Tibial nerve (tissue), 4 donors: ENCODE measurements at places on chromosomes 7 and 10. TPM values are rescaled to one million over a fixed set of nuclear protein-coding genes. Genes with fewer than 3 reads are reported as not detected.

DNA sequence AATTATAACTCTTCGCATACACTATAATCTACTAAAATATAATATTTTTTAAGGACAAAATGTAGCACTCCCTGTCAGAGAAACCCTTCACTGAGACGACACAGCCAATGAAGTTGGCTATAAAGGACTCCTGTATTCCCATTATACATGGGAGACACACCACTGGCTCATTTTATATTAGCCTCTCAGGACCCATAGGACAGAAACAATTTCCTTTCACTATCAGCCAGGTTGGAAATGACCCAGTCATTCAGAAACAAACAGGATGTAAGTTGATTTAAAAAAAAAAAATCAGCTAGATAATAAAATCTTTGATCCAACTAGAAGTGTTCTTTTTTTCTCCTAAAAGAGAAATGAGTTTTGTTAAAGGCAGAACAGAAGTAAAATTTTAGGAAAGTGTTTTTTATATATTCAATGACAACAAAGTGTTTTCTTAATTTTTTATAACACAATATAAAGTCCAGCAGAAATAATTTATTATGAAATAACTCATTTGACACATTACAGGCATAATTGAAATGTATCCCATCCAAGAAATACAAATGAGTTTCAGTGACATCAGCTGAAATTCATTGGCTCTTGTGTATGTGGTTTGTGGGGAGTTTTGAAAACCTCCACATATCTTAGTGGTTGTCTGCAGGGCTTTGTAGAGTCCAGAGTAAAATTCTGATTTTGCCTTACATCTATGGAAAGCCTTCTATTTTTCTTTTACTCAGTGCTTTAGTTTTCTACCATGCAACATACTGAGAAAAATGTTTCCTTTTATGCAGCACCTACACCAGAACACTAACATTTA lies 64.1 kb downstream of the CTTNBP2 start:
- no peaks in the 10 kb centered on the region for H3K27me3 ChIP-seq
- no peak overlapping the region for H3K27ac ChIP-seq
- H3K36me3 ChIP-seq: no peaks in the 10 kb centered on the region
- no peak overlapping the region for H3K4me3 ChIP-seq
- H3K4me1 ChIP-seq: peaks cover 25% of the 10 kb centered on the region

- H3K27ac ChIP-seq: no peak overlapping the region
- no peak for DNase-seq
- H3K36me3 ChIP-seq: no peaks in the 10 kb centered on the region
- H3K4me3 ChIP-seq: no peak overlapping the region
- H3K27me3 ChIP-seq: no peaks in the 10 kb centered on the region
These were observed 20.0 kb upstream of the FAM204A start for GRCh38 chr10:118362103-118362502.

- no peaks in the 10 kb centered on the region for H3K4me1 ChIP-seq
- H3K36me3 ChIP-seq: no peaks in the 10 kb centered on the region
These were observed 163.6 kb downstream of the CAMK1D start for GRCh38 chr10:12513003-12513365.

DNA sequence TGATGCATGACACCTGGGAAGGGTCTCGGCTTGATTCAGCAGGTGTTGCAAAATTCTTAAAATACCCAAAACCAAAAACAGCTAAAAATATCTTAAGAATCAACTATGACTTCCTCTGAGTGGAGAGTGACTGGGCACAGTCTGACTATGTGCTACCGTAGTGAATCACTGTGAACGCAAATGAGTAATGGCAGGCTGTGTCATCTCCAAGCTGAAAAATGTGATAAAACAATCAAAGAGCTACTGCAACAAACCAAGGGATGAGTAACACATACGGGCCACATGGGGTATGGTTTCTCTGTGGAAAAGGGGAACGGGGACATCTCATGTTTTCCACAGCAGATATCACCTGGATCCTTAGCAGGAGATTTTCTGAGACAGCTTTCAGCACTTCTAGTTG lies 127.5 kb downstream of the ABCA13 start:
- H3K27ac ChIP-seq: no peak overlapping the region
- no peak overlapping the region for H3K4me3 ChIP-seq
- H3K27me3 ChIP-seq: no peaks in the 10 kb centered on the region
- no peaks in the 10 kb centered on the region for H3K36me3 ChIP-seq
- H3K4me1 ChIP-seq: no peaks in the 10 kb centered on the region

DNA sequence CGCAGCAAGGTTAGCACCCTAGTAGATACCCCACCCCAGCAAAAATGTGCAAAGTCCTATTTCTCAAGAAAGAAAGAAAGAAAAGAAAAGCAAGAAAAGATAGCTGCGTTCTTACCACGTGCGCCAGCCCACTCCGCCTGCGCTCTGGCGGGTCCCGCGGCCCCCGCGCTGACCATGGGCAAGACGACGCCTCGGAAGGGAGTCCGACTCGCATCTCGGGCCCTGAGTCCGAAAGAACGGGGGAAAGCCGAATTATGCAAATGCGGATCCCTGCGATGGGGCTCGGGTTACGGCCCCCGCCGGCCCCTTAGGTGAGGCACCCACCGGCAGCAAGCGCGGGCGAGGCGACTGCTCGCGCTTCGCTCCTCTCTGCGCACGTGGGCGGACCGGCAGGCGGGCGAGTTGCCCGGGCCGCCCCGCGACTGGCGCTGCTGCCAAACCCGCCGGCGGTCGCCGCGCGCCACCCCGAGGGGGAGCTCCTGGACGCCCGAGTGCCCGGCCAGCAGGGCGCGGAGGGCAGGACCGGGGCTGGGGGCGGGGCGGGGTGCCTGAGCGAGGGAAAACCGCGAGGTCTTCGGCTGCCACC lies 2.4 kb upstream of the EGR2 start:
- H3K27ac ChIP-seq: peak overlapping the region; percentile 94
- peaks cover 5% of the 10 kb centered on the region for H3K36me3 ChIP-seq
- peaks cover 31% of the 10 kb centered on the region for H3K4me1 ChIP-seq

Gene FKBP6
- total RNA-seq: not detected

DNA sequence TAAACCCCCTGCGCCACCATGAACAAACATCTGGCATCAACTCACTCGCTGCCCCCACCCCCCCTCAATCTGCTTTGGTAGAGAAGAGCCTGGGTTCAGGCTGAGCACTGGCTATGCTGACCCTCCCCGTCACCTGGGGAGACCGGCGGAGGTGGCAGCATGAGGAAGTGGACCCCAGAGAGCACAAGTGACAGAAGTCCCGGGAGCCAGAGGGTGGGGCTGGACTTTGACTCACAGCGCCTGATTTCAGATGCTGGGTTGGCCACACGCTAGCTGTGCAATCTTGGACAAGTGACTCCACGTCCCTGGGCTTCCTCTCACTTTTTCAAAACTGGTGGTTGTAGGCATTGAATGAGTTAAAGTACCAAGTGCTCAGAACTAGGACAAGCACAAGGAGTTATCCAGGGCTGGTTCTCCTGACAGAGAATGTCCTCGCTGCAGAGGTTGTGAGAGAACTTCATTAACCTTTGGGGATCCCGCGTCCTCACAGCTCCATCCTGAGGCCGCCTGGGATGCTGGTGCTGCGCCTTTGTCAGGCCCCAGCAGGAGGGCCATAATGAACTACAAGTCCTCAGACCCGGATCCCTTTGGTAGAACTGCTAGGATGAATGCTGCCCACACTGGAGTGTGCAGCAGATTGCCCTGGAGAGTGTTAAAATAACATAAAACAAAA lies 48.8 kb upstream of the RASGEF1A start:
- H3K4me3 ChIP-seq: no peak overlapping the region
- H3K27me3 ChIP-seq: no peaks in the 10 kb centered on the region
- no peak overlapping the region for H3K27ac ChIP-seq
- no peaks in the 10 kb centered on the region for H3K4me1 ChIP-seq

GRCh38 chr10:34231441-34232180 lies 583.5 kb downstream of the PARD3 start:
- H3K4me3 ChIP-seq: no peak overlapping the region
- no peak overlapping the region for H3K27ac ChIP-seq
- H3K4me1 ChIP-seq: no peaks in the 10 kb centered on the region
- H3K27me3 ChIP-seq: no peaks in the 10 kb centered on the region

DNA sequence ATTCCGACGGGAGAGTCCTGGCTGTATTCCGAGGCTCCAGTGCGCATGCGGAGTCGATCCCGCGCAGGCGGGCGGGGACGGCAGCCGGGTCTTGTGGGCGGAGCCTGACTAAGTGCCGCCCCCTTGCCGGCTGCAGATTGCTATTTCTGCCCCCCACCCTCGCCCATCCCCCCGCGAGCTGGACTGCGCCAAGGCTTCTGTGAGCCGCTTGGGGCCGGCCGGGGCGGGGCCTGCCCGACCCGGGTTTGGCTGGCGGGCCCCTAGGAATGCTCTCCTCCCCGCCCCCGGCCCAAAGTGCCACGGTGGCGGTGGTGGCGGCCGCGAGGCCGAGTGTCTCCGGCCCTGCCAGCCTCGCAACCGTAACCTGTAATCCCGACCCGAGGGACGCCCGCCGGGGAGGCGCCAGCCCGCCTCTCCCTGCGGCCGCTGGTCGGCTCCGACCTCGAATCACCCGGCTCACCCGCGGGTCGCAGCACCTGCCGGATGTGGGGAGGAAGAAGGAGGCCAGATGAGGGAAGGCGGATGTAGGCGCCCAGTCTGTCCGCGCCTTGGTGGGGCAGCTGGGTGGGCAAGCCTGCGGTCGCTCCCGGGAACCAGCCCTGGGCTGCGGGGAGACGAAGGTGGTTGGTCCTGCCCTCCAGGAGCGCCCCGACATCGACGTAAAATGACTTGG lies 702 bp upstream of the KAZALD1 start:
- H3K36me3 ChIP-seq: no peaks in the 10 kb centered on the region
- H3K27ac ChIP-seq: peak overlapping the region; percentile 99
- peak; percentile 88 for DNase-seq
- H3K27me3 ChIP-seq: peaks cover 6% of the 10 kb centered on the region

- H3K27ac ChIP-seq: peak overlapping the region; percentile 91
- H3K4me1 ChIP-seq: peaks cover 91% of the 10 kb centered on the region
- H3K27me3 ChIP-seq: no peaks in the 10 kb centered on the region
- DNase-seq: peak; percentile 96
- no peaks in the 10 kb centered on the region for H3K36me3 ChIP-seq
- H3K4me3 ChIP-seq: peak overlapping the region; percentile 58
These were observed 880 bp upstream of the ELN start for GRCh38 chr7:74026903-74027682.

Gene TMEM140
- total RNA-seq: 31.8 TPM

DNA sequence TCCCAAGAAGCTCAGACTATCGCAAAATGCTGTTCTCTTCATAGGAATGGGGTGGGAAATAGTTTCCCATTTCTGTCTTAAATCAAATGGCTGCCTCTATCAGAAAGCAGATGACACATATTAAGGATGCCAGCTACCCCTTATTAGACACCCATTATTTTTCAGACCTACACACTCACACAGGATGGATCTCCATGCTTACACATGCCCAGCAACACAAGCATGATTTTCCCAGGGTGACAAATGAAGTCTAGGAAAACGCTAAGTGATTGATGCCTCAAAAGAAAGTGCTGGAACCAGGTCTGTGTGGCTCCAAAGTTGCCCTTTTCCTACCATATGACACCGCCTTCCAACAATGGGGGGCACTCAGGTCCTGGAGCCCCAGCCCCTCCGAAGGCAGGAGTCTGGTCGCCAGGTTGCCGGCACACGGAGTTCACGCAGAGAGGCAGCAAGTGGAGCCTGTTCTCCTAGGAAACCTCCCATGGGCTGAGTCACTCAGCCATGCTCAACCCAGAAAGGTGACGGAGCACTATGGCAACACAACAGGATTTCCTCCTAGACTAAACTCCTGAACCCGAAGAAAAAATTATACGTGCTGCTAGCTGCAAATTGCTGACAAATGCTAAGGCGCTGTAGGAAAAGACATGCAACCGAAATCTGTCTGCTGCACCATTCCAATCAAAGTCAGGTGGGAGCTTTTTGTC lies 19.8 kb downstream of the VOPP1 start:
- H3K4me3 ChIP-seq: no peak overlapping the region
- H3K27me3 ChIP-seq: no peaks in the 10 kb centered on the region
- H3K4me1 ChIP-seq: peaks cover 21% of the 10 kb centered on the region

DNA sequence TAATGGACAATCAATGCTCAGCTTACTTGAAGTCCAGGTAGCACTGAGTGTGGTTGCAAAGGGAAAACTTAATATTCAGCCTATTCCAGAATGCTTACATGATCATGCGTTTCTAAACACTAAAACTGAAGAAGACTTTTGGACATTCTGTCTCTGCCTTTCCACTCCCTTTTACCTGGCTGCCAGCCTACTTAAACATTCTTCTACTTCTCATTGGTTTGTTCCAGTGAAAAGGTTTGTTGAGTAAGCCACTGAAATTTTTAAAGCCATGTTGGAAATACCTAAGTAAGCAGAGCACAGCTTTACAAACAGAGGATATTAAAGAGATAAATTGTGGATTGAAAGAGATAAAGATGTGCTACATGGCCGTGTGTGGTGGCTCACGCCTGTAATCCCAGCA lies 1280.8 kb upstream of the AUTS2 start:
- peak overlapping the region; percentile 51 for H3K27ac ChIP-seq
- DNase-seq: no peak
- H3K36me3 ChIP-seq: no peaks in the 10 kb centered on the region
- H3K4me1 ChIP-seq: no peaks in the 10 kb centered on the region
- H3K27me3 ChIP-seq: no peaks in the 10 kb centered on the region

GRCh38 chr7:65230231-65230630 lies 143.4 kb upstream of the ZNF92 start:
- DNase-seq: no peak
- no peaks in the 10 kb centered on the region for H3K4me1 ChIP-seq

Gene PRKAR2B
- total RNA-seq: 33.1 TPM

- H3K4me3 ChIP-seq: no peak overlapping the region
- no peaks in the 10 kb centered on the region for H3K27me3 ChIP-seq
- H3K36me3 ChIP-seq: no peaks in the 10 kb centered on the region
- H3K4me1 ChIP-seq: no peaks in the 10 kb centered on the region
These were observed 42.0 kb upstream of the BRAF start for GRCh38 chr7:140966561-140967233.

GRCh38 chr7:77627309-77627676 lies 69.0 kb upstream of the RSBN1L start:
- no peaks in the 10 kb centered on the region for H3K27me3 ChIP-seq
- no peak overlapping the region for H3K27ac ChIP-seq
- H3K4me3 ChIP-seq: no peak overlapping the region
- DNase-seq: no peak
- peaks cover 82% of the 10 kb centered on the region for H3K36me3 ChIP-seq
- no peaks in the 10 kb centered on the region for H3K4me1 ChIP-seq

DNA sequence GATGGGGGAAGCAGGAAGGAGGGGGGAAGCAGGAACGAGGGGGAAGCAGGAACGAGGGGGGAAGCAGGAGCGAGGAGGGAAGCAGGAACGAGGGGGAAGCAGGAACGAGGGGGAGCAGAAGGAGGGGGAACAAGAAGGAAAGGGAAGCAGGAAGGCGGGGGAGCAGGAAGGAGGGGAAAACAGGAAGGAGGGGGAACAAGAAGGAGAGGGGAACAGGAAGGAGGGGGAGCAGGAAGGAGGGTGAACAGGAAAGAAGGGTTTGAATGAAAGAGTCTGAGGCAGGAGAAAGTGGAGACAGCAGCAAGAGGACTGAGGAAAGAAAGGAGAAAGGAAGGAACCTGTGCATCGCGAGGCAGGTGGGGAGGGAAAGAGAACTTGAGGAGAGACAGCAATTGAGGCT lies 256.6 kb downstream of the PTEN start:
- H3K4me3 ChIP-seq: no peak overlapping the region
- DNase-seq: no peak
- H3K4me1 ChIP-seq: no peaks in the 10 kb centered on the region
- no peak overlapping the region for H3K27ac ChIP-seq
- H3K36me3 ChIP-seq: no peaks in the 10 kb centered on the region

GRCh38 chr7:119254742-119255141 lies 1018.2 kb upstream of the KCND2 start:
- H3K4me3 ChIP-seq: no peak overlapping the region
- H3K27ac ChIP-seq: no peak overlapping the region
- no peaks in the 10 kb centered on the region for H3K4me1 ChIP-seq
- no peak for DNase-seq
